Cardiac septum (tissue), 1 donor: ENCODE measurements at places on chromosomes 13 and 19.

GRCh38 chr13:48994706-48995105, 19.0 kb downstream of the FNDC3A start:
- DNase-seq: no peak

DNA sequence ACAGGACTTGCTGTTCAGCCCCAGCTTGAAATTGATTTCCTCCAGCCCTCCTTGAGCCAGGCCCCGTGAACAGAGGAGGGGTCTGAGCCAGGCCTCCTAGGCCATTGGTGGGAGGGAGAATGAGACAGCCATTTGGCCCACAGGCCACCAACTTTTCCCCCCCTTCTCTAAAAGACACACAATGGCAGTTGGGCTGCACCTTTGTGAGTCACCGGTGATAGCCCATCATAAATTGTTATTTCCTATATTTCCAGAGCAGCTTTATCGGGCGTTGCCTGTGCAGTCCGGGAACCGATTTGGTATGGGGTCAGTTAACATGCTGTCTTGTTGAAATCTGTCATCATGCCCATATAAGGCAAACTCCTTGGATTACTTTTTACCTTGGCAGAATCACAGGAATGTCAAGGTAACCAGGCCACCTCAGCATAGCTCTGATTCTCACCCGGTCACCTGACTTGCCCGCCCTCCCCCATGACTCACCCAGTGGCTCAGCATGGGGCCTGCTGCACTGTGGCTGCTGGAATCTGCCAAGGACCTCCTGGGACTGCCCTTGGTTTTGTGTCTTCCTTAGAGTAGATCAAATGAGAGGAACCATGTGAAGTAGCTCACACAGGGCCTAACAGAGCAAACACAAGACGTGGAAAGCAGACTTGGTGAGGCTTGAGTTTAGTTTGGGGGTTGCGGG, 36.1 kb downstream of the ACTN4 start:
- no peak for DNase-seq

DNA sequence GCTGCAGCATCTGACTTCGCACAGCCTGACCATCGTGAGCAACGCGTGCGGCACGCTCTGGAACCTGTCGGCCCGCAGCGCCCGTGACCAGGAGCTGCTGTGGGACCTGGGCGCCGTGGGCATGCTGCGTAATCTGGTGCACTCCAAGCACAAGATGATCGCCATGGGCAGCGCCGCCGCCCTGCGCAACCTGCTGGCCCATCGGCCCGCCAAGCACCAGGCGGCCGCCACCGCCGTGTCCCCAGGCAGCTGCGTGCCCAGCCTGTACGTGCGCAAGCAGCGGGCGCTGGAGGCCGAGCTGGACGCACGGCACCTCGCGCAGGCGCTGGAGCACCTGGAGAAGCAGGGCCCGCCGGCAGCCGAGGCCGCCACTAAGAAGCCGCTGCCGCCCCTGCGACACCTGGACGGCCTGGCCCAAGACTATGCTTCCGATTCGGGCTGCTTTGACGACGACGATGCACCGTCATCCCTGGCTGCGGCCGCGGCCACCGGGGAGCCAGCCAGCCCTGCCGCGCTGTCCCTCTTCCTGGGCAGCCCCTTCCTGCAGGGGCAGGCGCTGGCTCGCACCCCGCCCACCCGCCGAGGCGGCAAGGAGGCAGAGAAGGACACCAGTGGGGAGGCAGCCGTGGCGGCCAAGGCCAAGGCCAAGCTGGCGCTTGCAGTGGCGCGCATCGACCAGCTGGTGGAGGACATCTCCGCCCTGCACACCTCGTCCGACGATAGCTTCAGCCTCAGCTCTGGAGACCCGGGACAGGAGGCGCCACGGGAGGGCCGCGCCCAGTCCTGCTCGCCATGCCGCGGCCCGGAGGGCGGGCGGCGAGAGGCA, 13.6 kb downstream of the C19orf25 start:
- DNase-seq: no peak

GRCh38 chr19:30225676-30226463, 146.3 kb upstream of the ZNF536 start:
- DNase-seq: no peak

DNA sequence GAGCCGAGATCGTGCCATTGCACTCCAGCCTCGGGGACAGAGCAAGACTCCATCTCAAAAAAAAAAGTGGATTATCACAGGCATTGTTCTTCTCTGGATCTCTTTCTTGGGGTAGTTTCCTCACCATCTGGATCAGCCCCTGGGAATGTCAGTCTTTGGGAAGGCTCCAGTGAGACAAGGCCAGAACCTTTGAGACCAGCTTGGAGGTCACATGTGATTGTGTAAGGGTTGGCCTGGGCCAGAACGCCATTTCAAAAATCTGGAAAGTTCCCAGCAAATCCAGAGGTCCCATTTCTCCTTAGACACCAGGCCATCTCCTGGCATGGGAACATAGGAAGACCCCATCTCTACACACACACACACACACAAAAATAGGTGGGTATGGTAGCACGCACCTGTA, 14.2 kb upstream of the ANGPTL8 start:
- no peak for DNase-seq

- DNase-seq: no peak
These were observed 227 bp downstream of the OVOL3 start for GRCh38 chr19:36111200-36111539.

- DNase-seq: no peak
These were observed 191.5 kb upstream of the KL start for GRCh38 chr13:32824675-32825074.

GRCh38 chr13:23549724-23550123, 20.5 kb upstream of the TNFRSF19 start:
- DNase-seq: no peak

- DNase-seq: no peak
These were observed 26.8 kb upstream of the SACS start for GRCh38 chr13:23460309-23460708.

GRCh38 chr19:29672319-29672932, 7.2 kb downstream of the PLEKHF1 start:
- peak; percentile 22 for DNase-seq

DNA sequence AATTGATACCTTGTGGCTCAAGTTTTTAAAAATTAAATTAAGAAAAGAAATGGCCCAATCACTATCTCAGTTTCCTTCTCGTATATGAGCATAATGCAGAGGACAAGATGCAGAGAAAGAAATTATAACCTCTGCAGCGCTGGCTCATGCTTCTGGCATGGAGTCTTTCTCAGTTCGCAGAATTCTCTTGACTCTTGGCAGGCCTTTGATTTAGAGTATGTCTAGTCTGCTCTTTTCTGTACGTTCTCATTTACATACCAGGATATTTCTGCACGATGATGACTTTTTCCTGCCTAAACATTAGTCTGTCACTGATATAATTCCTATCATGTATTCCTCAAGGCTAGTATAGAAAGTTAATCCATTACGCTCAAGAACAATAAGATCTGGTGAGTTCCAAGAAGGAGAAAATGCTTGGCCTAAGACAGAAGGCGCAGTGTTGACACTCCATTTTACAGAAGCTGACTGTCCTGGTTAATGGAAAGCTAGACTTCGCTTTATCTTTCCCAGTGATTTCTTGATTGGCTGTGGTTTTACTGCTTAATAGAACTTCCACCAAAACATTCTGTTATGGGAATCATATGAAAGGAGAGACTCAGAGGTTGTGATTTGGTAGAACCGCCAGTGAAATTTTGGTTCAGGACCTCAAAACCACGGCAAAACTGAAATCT, 1.7 kb upstream of the SMAD9 start:
- no peak for DNase-seq

GRCh38 chr19:58409010-58409790, 751 bp downstream of the ZNF584 start:
- no peak for DNase-seq

DNA sequence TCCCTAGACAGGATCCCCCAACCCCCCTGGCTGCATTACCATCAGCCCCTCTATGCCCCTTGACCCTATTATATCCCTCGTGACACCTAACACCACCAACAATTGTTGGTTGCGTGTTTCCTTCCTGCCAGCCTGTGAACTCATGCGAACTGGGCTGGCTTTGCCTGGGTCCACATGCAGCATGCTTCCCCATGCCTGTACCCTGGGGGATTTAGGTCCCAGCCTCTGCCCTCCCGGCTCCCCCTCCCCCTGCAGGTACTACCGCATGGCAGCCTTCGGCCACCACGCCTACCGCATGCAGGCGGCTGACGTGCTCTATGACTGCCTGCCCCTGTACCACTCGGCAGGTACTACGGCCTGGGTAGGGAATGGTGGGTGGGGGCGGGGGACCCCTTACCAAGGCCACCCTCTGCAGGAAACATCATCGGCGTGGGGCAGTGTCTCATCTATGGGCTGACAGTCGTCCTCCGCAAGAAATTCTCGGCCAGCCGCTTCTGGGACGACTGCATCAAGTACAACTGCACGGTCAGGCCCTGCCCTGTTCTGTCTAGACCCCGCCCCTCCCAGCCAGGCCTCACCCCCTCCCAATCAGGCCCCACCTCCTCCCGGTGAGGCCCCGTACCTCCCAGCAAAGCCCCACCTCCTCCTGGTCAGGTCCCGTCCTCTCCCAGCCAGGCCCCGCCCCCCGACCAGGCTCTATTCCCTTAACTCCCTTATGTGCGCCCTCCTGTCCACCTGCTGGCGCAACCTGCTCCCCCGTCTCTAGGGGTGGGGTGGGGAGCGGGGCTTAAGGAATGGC, 18.5 kb downstream of the SLC27A1 start:
- peak; percentile 89 for DNase-seq

DNA sequence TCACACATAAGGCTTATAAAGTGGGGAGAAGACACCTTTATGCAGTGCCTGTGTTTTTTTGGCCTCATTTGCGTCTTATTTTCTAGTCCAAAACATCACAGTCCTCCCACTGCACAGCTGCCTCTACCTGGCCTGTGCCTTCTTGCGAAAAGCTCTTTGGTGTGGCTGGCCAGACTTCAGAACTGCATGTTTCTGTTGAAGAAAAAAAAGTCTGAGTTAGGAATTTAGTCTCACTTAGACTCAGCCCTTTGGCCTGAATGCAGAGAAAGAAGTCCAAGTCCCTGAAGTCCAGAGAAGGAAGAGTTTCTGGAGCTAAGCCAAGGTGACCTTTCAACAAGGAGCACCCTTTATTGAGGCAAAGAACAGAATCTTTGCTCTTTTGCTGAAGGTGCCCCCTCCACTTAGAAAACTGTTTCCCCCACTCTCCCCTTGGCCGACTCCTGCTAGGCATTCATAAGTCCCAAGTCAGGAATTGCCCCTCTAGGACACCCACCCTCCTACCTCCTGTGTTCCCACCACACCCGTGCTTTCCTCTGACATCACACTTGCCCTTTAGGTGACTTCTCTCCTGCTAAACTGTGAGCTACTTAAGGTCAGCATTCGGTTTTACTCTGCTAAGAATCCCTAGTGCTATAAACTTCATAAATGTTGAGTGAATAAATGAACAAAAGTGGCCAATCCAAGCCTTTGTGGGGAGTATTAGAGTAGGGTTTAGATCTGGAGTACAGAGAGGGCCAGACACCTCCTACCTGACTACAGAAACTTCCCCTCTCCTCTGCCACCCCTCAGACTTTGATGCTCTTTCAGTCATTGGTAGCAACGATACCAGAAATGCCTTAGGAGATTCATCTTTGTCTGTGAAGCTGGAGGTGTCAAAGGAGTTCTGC, 226.8 kb downstream of the LACC1 start:
- no peak for DNase-seq

GRCh38 chr13:24218977-24219376, 58.5 kb downstream of the SPATA13 start:
- no peak for DNase-seq

DNA sequence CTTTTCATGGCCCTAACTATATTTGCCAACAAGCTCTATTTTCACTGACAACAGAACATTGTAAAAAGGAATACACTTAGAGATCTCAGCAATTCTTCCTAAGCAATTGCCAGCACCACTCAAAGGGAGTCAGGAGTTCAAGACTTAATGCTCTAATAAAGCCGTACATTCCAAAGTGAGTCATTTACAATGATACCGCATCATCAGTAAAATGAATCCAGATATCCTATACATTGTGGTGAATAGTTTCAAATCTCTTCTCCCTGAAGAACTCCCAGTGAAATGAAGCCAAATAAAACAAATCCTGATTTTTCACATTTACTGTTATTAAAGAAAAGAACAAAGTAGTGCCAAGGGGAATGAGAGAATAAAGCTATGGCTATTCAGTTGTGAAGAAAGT, 2898.7 kb upstream of the PCDH20 start:
- DNase-seq: no peak

GRCh38 chr13:97505017-97505416, 71.0 kb downstream of the RAP2A start:
- no peak for DNase-seq

- DNase-seq: no peak
These were observed 178.0 kb upstream of the MIR17HG start for GRCh38 chr13:91169321-91170050.

GRCh38 chr13:48838193-48838973, 137.3 kb upstream of the FNDC3A start:
- DNase-seq: no peak

GRCh38 chr13:79642596-79642995, 161.6 kb downstream of the NDFIP2 start:
- DNase-seq: no peak
